ENCODE measurements at places on chromosomes 16 and 17. TPM values are rescaled to one million over a fixed set of nuclear protein-coding genes. Genes with fewer than 3 reads are reported as not detected.

- DNase-seq = no peak
Observed at GRCh38 chr16:87966064-87966645, 14.9 kb downstream of the BANP start.

GRCh38 chr16:84569382-84569987 lies 48.4 kb downstream of the COTL1 start:
- DNase-seq = no peak

- no peak for DNase-seq
Observed at GRCh38 chr17:1009229-1010085, 12.5 kb downstream of the TIMM22 start.

- DNase-seq = no peak
Observed at GRCh38 chr17:64747938-64748540, 85.9 kb upstream of the SMURF2 start.

GRCh38 chr17:43713494-43714162 lies 45.0 kb downstream of the SOST start:
- DNase-seq = peak; percentile 28

- no peak for DNase-seq
Observed at GRCh38 chr17:9064311-9064834, 43.1 kb downstream of the NTN1 start.

DNA sequence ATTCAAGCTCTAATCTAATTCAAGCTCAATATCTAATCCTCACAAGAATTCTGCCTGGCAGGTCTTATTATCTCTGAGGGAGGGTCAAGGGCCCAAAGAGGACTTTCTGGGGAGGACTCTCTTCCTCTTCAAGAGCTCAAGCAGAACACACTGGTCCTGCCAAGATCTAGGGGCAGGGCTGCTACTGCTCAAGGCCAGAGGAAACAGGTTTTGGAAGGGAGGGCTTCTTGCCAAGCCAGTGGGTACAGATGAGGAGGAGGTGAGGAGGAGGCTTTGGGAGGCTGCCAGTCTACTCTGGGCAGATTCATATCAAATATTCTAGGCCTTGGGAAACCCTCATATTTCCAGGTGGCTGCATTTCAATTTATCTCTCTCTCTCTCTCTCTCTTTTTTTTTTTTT lies 51.8 kb upstream of the IL34 start:
- no peak for DNase-seq

DNA sequence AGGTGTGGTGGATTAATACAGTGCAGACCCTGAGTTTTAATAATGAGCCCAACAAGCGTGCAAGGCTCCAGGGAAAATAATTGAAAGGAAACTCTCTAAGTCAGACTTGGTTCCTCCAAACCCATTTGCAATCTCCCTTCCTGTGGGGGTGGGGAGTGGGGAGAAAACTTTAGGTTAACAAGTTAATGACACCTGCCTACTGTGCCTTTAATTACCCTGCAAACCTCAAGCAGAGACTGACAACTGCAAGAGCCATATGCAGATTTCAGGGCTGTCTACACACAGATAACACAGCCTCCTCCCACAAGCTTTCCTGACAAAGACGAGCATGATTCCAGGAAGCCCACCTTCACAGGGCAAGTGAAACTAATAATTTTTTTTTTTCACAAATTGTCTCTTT lies 359.3 kb downstream of the HS3ST4 start:
- no peak for DNase-seq

DNA sequence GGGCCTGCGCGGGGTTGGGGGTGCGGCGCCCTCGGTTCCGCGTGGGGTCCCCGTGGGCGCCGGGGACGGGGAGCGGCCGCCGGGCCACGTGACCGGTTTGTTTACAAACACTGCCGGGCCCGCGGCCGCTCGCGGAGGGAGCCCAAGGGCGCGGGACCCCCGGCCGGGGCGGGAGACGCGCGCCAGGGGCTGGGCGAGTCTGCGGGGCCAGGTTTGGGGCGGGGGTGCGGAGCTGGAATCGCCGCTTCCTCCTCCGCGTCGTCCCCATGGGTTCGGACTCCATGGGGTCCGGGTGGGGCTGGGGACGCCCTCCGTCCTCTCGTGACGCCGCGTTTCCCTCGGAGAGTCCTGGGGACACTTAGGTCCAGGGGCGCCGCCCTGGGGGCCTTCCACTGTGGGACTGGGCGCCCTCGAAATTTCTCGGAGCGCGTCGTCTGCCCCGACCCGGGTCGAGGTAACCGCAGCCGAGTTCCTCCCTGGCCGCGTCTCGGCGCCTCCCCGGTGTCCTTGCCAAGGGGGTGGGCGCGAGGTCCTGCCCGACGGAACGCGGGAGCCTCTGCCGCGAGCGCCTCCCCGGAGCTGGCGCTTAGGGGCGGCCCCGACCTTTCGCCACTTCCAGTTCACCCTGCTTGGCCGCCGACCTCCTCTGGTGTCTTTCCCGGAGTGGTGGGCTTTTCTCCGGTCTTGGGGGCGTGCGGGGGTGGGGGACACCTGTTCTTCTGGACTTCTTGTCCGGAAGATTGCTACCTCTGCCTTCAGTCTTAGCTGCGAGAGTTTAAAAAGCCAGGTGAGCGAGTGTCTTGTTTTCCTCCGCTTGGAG lies 684 bp downstream of the YPEL2 start:
- DNase-seq = no peak

GRCh38 chr17:69084911-69085310 lies 24.2 kb upstream of the ABCA9 start:
- no peak for DNase-seq

- no peak for DNase-seq
Observed at GRCh38 chr17:38369124-38369886, 17.7 kb downstream of the SOCS7 start.

The PYDC1 gene
- polyA plus RNA-seq = not detected

The ABI3 gene
- polyA plus RNA-seq = 4.1 TPM

The TMEM220 gene
- polyA plus RNA-seq = 10.8 TPM

The SDK2 gene
- polyA plus RNA-seq = 9.0 TPM

The KRT20 gene
- not detected for polyA plus RNA-seq

The TTLL6 gene
- 0.24 TPM for polyA plus RNA-seq

The PIEZO1 gene
- 33.5 TPM for polyA plus RNA-seq
